ENCODE measurements at places on chromosomes 6 and 20.
A peak's percentile ranks its signal among the peaks of the same experiment; 100 is the strongest.

DNA sequence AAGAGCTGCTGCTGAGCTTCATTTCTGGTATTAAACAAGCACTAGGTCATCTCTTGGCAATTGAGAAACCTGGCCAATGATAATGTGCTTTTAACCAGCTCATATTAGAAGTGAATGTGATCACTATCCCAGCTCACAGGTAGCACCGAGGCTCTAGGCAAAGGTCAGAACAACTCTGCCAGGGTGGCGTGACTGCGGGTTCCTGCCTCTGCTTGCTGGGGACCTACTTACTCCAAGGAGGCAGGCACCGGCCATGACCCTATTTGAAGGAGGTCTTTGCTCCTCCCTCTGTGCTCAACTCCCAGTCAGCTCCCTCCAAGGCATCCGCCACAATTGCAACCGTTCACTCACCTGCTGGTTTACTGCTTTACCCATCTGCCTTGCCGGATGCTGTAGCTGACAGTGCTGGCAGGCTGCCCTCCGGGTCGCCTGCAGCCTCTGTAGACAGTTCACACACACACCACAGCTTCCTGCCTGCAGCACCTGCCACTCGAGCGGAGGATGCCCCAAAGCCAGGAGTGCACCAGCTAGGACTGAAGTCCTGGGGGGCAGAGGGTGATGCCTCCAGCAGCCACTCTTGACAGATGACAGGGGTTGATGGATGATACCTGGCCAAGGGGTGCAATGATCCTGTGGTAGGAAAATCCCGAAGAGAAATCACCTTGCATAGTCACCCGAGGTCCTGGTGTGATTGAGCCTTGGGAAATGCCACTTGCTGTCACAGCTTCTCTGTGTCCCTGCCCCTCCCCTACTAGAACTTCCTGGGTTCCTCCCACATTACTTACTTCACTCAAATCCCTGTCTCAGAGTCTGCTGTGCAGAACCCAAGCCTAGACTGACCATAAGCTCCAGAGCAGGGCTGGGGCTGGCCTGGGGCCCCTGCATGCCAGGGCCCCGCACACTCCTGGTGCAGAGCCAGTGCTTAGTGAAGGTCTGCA lies 8.8 kb upstream of the VSX1 start:
- DNase-seq: no peak

DNA sequence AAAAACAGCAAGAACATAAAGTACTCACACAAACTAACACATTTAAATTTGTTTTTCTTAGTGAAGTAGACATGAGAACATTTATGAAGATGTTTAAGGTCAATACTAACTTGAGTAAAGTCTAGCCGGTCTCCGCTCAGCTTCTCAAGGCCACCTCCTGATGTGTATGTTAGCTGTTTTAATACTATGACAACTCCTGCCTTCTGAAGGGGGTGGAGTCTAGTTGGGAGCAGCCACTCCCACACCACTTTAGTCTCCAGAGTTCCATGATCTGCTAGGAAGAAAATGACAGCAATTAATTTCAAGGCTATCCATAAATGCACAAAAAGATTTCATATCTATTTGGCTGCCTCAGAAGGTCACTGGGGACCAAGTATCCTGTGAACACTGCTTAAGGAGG lies at the start of gene GSTA3:
TSS of gene GSTA3 (minus strand) at position 168 of the 400 bp plus-strand sequence. CDS start 3,864 bp downstream, outside the sequence.
- peak; percentile 36 for DNase-seq

- DNase-seq: no peak
Measured at GRCh38 chr6:34292954-34293353, 44.1 kb upstream of the SMIM29 start.

DNA sequence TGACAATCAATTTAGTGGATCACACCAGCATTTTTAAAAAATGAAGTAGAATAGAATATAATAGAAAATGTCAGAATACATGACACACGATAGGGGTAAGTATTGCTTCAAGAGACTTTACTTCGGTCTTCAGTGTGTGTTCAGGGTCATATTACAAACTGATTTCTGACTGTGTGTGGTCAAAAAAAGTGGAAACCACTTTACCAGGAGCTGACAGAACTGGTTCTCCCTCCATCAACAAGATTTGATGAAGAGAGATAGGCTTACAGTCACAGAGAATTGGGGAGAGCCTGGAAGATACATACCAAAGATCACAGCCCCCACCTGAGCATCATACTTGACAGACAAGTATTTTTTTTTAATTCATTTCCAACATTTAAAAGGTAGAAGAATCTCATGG lies 21.7 kb downstream of the ARMC2 start:
- DNase-seq: no peak

DNA sequence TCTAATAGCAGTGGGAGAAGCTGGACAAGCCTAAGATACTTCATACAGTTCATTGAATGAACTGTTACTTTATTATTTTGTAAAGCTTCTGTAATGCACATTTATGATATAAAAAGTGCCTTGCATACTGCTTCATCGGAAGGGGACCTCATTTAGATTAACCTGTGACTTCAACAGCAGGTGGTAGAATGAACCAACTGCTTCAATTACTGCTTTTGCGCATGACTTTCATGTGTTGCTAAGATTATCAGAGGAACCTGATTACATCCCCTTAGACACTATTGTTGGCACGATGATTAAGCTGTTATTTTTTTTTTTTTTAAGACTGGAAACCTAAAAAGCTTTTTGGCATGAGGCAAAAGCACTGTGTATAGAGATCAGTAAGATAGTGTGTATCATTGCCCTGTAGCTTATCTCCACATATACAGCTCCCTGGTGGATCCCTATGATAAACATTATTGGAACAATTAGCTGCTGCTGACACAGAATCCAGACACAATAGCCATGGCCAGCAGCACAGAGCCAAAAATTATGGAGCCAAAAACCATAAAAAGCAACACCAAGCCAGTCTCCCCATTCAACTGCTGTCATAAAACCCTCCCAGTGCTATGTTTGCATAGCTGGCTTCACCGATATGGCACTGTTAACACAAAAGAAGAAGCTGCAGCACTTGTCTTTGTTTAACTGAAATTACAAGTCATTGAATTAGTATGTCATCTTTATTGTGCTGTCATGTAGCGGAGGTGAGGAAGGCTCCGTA lies 731.6 kb upstream of the MMS22L start:
- peak; percentile 46 for DNase-seq

DNA sequence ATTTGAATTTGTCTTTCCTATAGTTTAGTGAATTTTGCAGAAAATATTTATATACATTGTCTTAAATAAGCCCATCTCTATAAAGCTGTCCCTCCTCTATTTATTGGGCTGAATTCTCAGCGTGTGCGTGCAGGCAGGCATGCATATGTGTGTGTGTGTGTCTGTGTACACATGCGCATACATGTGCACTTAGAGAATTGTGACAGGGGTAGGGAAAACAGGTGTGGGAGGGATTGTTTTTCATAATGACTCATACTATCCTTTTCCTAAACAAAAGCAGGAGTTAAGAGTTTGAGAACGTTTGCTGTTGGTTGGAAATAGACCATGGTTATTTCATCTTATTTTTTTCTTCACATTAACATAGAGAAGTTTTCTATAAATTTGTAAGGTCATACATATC lies 43.4 kb upstream of the FABP7 start:
- DNase-seq: no peak

DNA sequence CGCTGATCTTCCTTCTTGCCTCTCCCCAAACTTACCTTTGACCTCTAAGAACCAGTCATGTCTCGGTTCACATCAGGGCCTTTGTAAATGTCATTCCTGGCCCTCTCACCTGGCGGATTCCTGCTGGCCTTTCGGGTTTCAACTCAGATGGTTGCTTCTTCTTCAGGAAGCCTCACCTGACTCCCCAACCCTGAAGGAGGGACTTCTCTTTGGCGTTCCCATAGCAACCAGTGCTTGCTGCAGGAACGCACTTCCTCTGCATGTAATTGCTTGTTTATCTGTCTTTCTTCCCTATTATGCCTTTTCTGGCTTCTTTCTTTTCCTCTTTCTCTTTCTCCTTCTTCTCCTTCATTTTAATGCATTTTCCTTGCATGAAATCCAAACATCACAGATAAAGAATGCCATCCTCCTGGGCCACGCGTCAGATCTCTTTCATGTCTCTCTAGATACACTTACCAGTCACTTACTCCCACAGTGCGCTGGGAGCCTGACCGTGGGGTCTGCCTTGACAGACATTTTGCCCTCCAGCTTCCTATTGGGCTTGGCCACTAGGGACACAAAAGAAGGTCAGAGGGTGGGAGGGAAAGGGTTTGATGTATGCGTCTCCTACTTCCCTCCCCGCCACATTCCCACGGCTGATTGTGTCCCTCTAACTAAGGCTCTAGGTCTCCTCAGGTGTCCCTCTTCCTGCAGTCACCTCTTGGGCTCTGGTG lies 295.7 kb upstream of the TSHZ2 start:
- DNase-seq: no peak

GRCh38 chr6:70706491-70707123 lies 38.9 kb downstream of the SMAP1 start:
- peak; percentile 71 for DNase-seq

GRCh38 chr20:4043796-4044195 lies 28.4 kb upstream of the RNF24 start:
- no peak for DNase-seq

DNA sequence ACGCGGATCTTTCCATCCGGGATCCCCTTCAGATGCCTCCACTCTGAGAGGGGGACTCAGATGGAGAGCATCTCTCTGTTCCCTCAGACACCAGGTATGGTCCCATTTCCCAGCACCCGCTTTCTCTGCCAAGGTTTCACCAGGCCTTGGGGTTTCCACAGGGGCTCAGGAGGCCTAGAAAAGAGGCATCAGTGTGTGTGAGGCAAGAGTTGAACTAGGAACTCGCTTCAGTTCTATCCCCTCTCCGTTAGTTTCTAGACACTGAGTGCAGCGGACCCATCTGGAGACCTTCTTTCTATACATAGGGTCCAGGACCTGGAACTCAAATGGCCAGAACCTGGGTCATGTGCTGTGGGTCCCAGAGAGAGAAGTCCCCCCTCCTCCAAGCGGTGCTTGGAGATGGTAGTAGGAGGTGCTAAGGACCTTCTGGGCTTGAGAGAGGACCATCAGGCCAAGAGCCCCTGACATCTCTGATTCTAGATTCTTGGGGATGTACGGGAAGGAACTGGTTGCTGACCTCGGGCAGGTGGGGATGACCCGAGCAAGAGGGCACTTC lies 2.1 kb downstream of the SLC12A5 start:
- no peak for DNase-seq

DNA sequence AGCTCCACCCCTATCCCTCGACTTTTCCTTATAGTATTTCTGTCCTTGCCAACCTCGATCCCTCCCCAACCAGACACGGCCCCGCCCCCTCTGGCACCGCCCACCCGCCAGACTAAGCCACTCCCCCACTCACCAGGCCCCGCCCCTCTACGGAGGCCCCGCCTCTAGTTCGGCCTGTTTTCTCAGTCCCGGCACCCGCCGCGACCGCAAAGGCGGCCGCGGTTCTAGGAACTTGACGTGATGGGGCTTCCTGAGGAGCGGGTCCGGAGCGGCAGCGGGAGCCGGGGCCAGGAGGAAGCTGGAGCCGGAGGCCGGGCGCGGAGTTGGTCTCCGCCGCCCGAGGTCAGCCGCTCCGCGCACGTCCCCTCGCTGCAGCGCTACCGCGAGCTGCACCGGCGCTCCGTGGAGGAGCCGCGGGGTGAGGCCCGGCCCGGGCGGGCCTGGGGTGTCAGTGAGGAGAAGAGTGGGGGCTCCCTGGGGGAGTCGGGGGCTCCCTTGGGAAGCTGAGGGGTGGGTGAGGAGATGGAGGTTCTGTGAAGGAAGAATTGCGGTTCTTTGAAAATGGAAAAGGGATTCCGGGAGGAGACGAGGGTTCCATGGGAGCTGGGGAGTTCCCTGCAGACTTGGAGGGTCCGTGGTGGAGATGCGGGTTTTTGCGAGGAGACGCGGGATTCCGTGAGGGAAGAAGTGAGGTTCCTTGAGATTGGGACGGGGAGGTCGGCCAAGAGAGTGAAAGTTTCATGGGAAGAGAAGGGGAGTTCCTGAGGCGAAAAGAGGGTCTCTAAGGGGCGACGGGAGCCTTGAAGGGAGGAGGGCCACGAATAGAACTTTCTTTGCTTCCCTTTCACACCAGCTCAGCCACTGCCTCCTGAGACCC lies at the start of gene ACSS2:
TSS of gene ACSS2 (plus strand) at position 207 of the 877 bp plus-strand sequence. CDS start at position 241, 34 bp downstream.
- peak; percentile 22 for DNase-seq

- no peak for DNase-seq
Measured at GRCh38 chr6:79941489-79942151, 5.7 kb downstream of the ELOVL4 start.

DNA sequence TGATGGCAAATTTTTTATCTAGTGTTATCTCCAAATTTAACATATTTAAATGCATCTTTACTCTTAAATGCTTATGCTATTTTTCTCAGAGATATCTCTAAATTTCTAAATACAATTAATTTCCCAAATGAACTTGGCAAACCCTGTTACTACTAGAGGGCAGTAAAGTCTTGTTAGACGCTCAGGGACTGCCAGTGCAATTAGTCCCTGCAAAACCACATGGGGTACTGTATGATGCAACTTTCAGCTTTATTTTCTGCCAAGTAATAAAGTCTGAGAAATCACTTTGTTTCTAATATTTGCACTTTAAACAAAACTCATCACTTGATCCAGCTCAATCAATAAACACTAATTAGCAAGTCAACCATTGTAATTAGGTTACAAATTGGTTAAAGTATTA lies 76.0 kb upstream of the ADGRB3 start:
- DNase-seq: peak; percentile 19

- no peak for DNase-seq
Measured at GRCh38 chr6:57130661-57131177, 40.7 kb downstream of the ZNF451 start.

DNA sequence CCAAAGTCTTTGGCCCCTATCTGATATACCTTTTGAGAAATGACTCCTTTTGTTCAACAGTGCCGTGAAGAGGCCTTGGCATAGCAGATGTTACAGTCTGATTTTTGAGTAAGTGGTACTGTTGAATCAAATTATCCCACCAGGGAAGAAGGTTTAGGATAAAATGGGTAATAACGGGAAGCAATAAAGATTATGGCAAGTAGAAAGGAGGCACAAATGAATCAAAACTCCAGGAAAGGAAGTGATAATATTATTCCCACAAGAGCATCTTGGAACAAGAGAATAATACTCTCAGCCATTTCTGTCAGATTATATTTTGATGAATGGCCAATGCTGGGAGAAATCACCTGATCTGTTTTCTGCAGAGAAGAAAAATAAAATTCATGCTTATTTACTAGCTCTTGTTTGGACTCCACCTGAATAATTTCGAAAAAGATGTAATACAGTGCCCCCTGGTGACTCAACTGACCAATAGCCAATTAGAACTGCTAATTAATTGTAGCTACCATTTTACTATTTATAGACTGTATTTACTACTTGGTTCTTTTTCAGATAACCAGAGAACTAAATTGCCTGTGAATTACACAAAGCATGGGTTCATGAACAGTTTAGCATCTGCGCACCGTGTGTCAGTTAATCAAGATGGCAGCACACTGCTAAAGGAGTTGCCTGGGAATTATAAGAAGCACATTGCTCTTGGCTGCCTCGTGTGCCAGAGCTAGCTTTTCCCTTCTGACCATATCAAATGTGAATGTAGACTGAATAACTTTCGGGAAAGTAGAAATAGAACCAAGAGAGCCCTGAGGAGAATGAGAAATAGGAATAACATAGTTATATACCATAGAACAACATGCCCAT lies 78.5 kb upstream of the TRDN start:
- peak; percentile 49 for DNase-seq

- DNase-seq: peak; percentile 77
Measured at GRCh38 chr6:41705996-41706835, 29.2 kb downstream of the TFEB start.

GRCh38 chr20:58081846-58082245 lies 146.6 kb downstream of the ANKRD60 start:
- no peak for DNase-seq

GRCh38 chr20:63697357-63697867 lies 960 bp downstream of the TNFRSF6B start:
- DNase-seq: peak; percentile 21

- DNase-seq: peak; percentile 48
Measured at GRCh38 chr6:118551063-118552053, 3.3 kb downstream of the PLN start.
